Pancreas (tissue), 10 donors: ENCODE measurements at places on chromosomes 12 and 14. TPM values are rescaled to one million over a fixed set of nuclear protein-coding genes. Genes with fewer than 3 reads are reported as not detected.

Gene C14orf132
- polyA plus RNA-seq, result 3.5 TPM

DNA sequence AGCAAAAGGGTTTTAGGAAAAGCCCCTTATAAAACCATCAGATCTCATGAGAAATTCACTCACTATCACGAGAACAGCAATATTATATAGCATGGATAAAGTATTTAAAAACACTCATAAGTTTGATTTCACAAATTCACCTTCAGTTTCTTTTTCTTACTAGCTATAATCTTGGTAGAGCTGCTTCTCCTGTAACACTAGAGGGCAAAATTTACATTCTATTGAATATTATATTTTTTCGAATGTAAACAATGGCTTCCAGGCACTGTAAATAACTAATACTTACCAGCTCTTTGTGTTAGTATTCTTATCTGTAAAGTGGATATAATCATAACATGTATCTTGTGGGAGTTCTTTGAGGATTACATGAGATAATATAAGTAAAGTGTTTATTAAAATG is 259.6 kb downstream of the CCER1 start:
- no peaks in the 10 kb centered on the region for H3K27me3 ChIP-seq
- H3K4me3 ChIP-seq, result no peak overlapping the region
- no peak for DNase-seq
- no peaks in the 10 kb centered on the region for H3K4me1 ChIP-seq
- H3K36me3 ChIP-seq, result no peaks in the 10 kb centered on the region

DNA sequence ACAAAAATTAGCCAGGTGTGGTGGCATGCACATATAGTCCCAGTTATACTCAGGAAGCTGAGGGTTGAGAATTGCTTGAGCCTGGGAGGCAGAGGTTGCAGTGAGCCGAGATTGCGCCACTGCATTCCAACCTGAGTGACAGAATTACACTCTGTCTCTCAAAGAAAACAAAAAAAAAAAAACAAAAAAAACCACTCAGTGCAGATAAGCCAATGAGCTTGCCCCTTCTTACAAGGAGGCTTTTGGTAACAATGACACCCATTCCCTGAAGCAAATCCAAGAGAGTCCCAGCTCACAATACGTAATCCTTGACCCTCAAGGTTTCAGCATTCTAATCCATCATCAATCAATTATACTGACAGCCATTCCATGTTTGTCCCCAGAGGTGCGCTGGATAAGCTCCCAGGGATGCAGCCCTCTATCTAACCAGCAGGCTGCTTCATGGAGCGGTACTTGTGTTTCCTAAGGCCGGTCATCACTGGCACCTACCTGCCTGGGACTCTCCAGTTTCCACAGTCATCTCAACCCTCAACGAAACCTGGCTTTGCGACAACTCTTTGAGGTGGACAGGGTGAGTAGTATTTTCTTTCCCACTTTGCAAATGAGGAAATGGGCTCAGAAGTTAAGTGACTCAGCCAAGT is 12.4 kb downstream of the GCN1 start:
- DNase-seq, result no peak
- peak overlapping the region; percentile 9 for H3K27ac ChIP-seq

DNA sequence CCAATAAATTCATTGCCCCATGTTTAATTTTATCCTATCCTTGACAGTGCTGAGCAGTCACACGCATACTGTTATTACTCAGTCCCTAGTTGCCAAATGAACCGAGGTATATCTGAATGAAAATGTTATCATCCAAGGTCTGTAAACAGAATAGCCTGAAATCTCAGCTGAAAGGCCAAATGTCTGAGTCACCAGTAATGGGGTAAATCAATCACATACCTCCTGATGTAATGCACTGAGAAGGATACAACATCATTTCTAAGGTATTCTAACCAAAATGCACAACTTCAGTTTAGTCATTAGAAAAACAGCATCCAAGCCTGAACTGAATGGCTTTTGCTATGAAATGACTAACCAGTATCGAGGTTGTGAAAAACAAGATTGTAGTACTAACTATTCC is 228.6 kb downstream of the DPF3 start:
- H3K27ac ChIP-seq, result no peak overlapping the region
- no peak for DNase-seq
- no peaks in the 10 kb centered on the region for H3K36me3 ChIP-seq
- H3K4me3 ChIP-seq, result no peak overlapping the region

DNA sequence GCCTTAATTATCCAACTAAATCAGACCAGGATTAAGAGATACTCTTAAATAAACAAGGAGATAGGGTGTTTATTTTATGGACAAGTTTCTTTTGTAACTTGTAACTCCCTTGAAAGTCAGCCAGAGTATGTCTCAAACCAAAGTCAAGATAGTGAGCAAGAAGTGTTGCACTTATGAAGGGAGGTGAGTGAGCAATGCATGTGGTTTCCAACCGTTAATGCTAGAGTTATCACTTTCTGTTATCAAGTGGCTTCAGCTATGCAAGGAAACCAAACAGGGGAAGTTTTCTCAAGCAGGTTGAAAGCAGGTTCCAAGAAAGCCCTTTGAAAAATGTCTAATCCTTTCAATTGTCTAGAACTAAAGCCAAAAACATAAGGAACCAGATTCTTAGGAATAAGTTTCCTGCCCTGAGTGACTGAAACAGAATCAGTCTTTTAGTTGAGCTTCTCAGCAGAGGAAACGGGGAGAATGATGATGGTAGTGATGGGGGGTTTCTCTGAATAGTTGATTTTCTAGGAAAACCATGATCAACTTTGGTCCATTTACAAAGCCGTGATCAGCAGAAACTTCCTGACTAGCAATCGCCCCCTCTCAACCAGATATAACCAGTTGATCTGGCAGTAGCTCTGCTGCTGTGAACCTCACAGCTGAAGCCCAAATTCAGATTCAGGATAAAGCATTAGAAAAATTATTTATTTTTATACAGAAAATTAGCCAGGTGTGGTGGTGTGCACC is 128.4 kb downstream of the DAD1 start:
- no peaks in the 10 kb centered on the region for H3K36me3 ChIP-seq
- no peaks in the 10 kb centered on the region for H3K27me3 ChIP-seq
- H3K27ac ChIP-seq, result no peak overlapping the region
- no peak overlapping the region for H3K4me3 ChIP-seq
- no peak for DNase-seq
